ENCODE measurements at places on chromosomes 12 and 14.

GRCh38 chr12:104546575-104546974 lies 89.8 kb downstream of the CHST11 start:
- no peak for DNase-seq
- no peaks in the 10 kb centered on the region for H3K36me3 ChIP-seq
- no peak overlapping the region for H3K27ac ChIP-seq
- peaks cover 1% of the 10 kb centered on the region for H3K4me1 ChIP-seq

DNA sequence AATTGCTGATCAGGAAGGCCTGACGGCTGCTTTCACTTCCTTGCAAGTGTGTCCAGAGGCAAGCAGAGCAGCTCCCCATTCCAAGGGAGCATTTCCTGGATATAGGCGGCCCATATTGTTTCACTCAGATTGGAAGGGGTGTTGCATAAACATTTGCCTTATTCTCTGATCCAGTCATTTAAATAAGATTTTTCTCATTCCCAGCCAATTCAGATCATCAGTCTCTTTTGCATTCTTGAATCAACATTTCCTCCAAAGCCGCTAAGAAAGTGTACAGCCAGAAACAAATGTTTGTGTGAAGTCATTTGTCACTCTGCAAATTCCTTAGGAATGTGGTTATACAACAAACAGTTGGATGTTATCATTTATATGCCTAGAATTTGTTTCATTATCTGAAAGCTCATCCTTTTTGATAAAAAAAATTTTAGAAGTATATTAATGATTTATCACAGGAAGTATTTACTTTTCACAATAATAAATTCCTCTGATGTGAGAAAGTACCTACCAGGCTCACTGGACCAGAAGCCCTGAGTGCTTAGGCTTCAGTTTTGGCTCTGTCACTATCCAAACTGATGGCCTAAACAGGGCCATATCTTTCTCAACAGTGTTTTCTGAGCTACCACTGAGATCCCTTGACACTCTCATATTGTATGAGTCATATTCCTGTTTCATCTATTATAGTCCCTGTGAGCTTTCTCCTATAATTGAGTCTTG lies 379.6 kb downstream of the CCDC91 start:
- H3K36me3 ChIP-seq = no peaks in the 10 kb centered on the region
- H3K27ac ChIP-seq = no peak overlapping the region
- no peak overlapping the region for H3K4me3 ChIP-seq
- H3K4me1 ChIP-seq = no peaks in the 10 kb centered on the region

DNA sequence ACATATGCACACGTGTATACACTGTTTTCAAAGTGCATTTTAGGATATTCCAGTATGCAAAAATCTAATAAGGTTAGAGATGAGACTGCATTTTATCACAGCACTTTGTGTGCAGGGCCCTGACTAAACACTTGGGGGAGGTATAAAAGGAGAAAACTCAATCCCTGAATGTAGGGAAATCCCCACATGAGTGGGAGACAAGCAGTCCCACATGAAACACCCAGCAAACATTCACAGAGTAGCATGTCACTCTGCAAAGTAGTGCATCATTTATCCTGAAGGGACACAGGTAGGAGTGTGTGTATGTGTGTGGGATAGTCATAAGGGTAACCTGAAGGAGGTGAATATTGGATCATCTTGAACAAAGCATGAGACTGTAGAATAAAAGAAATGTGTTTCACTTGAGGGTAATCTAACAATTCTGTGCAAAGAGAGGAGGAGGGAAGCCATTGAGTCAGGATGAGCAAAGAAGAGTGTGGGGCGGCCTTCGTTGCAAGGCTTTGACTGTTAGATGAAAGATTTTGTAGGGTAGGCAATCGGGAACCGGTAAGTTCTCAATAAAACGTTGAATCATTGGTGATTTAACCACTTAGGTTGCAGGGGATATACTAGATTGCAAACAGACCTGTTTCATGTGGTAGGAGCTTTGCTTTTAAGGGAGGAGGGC lies 2.9 kb downstream of the PRPF40B start:
- no peaks in the 10 kb centered on the region for H3K27me3 ChIP-seq
- H3K27ac ChIP-seq = no peak overlapping the region
- no peaks in the 10 kb centered on the region for H3K36me3 ChIP-seq
- no peak overlapping the region for H3K4me3 ChIP-seq
- DNase-seq = no peak

DNA sequence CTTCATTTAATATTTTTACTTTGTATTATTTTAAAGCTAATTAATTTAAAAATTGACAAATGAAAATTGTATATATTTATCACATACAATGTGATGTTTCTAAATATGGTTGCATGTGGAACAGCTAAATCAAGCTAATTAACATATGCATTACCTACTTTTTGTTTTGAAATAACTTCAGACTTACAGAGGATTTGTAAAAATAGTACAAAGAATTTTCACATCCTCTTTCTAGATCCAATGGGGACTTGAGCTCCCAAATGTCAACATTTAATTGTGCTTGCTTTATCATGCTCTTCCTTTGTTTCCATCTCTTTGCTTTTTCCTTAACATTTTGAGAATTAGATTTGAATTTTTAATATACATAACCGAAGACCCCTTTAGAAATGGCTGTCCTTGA lies 6.6 kb downstream of the DCD start:
- no peaks in the 10 kb centered on the region for H3K27me3 ChIP-seq
- no peak overlapping the region for H3K27ac ChIP-seq

- H3K27ac ChIP-seq = no peak overlapping the region
- no peak overlapping the region for H3K4me3 ChIP-seq
These were observed 460.6 kb downstream of the CCDC91 start for GRCh38 chr12:28650906-28651305.

DNA sequence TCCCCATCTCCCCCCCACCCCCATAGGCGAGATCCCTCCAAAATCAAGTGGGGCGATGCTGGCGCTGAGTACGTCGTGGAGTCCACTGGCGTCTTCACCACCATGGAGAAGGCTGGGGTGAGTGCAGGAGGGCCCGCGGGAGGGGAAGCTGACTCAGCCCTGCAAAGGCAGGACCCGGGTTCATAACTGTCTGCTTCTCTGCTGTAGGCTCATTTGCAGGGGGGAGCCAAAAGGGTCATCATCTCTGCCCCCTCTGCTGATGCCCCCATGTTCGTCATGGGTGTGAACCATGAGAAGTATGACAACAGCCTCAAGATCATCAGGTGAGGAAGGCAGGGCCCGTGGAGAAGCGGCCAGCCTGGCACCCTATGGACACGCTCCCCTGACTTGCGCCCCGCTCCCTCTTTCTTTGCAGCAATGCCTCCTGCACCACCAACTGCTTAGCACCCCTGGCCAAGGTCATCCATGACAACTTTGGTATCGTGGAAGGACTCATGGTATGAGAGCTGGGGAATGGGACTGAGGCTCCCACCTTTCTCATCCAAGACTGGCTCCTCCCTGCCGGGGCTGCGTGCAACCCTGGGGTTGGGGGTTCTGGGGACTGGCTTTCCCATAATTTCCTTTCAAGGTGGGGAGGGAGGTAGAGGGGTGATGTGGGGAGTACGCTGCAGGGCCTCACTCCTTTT lies 2.7 kb downstream of the GAPDH start:
- H3K27ac ChIP-seq = no peak overlapping the region
- H3K27me3 ChIP-seq = no peaks in the 10 kb centered on the region
- peaks cover 34% of the 10 kb centered on the region for H3K36me3 ChIP-seq

DNA sequence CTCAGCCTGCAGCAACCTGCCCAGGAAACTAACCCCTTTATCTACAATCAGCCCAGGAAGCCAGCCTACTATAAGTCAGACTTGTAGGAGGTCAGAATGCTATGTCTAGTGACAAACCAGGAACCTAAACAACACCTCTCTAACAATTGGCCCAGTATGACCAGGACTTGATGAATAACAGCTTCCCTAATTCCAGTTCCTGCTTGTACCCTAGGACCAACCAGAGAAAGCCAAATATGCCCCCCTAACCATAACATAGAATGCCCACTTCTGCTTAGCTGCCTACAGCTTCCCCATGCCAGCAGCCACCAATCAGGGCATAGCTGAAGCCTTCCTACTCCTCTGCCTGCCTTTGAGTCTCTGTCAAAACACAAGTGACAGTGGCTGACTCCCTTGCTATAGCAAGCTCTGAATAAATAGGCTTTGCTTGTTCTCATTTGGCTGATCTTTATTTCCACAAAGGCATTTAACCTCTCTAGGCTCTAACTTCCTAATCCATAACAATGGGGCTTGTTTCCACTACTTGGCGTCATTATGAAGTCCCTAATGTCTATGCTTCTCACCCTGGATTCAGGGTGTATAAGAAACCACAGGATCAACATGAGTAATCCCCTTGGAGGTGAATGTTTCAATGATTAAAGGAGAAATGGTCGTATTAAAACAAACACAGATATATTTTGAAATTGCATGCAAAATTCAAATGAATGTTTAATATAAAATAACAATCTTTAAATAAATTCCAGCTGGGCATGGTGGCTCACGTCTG lies 220.2 kb downstream of the ANO6 start:
- no peak for DNase-seq
- H3K27me3 ChIP-seq = no peaks in the 10 kb centered on the region
- no peaks in the 10 kb centered on the region for H3K36me3 ChIP-seq
- peaks cover 9% of the 10 kb centered on the region for H3K4me1 ChIP-seq

GRCh38 chr14:79598339-79598738 lies 613.0 kb downstream of the DIO2 start:
- no peak overlapping the region for H3K4me3 ChIP-seq
- no peaks in the 10 kb centered on the region for H3K4me1 ChIP-seq
- H3K36me3 ChIP-seq = no peaks in the 10 kb centered on the region
- H3K27ac ChIP-seq = no peak overlapping the region
- no peaks in the 10 kb centered on the region for H3K27me3 ChIP-seq

GRCh38 chr12:124495194-124495983 lies 72.0 kb downstream of the NCOR2 start:
- H3K27me3 ChIP-seq = no peaks in the 10 kb centered on the region
- peaks cover 6% of the 10 kb centered on the region for H3K4me1 ChIP-seq
- H3K4me3 ChIP-seq = no peak overlapping the region

All from iPS DF 6.9 (cell line).